ENCODE measurements at places on chromosomes 12 and 14.

GRCh38 chr12:123059500-123059899 lies 79.0 kb downstream of the ARL6IP4 start:
- H3K36me3 ChIP-seq = no peaks in the 10 kb centered on the region
- no peak overlapping the region for H3K4me3 ChIP-seq
- H3K27me3 ChIP-seq = no peaks in the 10 kb centered on the region
- H3K27ac ChIP-seq = no peak overlapping the region
- DNase-seq = no peak

DNA sequence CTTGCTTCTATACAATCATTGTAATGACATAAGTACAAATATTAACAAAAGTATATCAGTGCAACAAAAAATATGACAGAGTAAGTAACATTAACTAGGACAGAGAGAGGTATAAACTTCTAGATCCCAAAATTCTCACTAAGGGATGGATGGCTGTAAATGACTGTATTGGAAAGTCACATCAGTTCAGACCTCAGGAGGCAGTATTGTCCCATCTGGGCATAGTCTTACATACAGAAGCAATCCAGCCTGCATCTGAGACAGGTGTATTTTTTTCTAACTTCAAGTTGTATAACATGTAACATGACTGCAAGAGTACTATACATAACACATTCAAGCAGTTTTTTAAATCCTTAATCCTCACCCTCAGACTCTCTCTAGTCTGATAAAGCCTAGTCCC lies 99.0 kb downstream of the GARIN6 start:
- no peaks in the 10 kb centered on the region for H3K36me3 ChIP-seq
- H3K4me3 ChIP-seq = no peak overlapping the region
- DNase-seq = no peak

GRCh38 chr14:89586258-89587135 lies 169.5 kb upstream of the FOXN3 start:
- no peaks in the 10 kb centered on the region for H3K36me3 ChIP-seq
- peaks cover 13% of the 10 kb centered on the region for H3K4me1 ChIP-seq
- DNase-seq = no peak
- no peak overlapping the region for H3K4me3 ChIP-seq
- H3K27ac ChIP-seq = no peak overlapping the region

- H3K4me3 ChIP-seq = no peak overlapping the region
- no peaks in the 10 kb centered on the region for H3K36me3 ChIP-seq
- H3K4me1 ChIP-seq = no peaks in the 10 kb centered on the region
Measured at GRCh38 chr12:80807640-80808288, 91.1 kb downstream of the MYF5 start.

GRCh38 chr14:88910386-88910785 lies 85.9 kb downstream of the TTC8 start:
- H3K36me3 ChIP-seq = no peaks in the 10 kb centered on the region
- H3K27me3 ChIP-seq = no peaks in the 10 kb centered on the region
- no peaks in the 10 kb centered on the region for H3K4me1 ChIP-seq
- no peak overlapping the region for H3K4me3 ChIP-seq
- H3K27ac ChIP-seq = no peak overlapping the region

DNA sequence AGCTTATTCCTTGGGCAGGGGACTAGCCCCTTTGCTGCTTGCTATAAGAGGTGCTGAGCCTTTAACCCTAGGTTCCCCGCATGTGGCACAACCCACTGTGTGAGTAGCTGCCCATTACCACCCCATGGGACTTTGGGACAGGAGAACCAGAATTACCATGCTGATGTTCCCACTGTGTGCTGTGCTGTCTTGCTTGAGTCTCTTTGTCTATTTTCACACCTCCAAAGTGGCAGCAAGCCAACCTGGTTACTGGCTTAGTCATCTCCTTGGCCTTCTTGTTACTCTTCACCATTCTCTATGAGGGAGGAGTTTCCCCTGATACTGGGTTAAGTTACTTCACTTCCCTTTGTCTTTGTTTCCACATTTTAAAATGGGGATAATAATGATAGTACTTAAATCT lies 73.4 kb upstream of the ETV6 start:
- no peaks in the 10 kb centered on the region for H3K27me3 ChIP-seq
- no peaks in the 10 kb centered on the region for H3K36me3 ChIP-seq
- no peak overlapping the region for H3K27ac ChIP-seq
- peaks cover 14% of the 10 kb centered on the region for H3K4me1 ChIP-seq

DNA sequence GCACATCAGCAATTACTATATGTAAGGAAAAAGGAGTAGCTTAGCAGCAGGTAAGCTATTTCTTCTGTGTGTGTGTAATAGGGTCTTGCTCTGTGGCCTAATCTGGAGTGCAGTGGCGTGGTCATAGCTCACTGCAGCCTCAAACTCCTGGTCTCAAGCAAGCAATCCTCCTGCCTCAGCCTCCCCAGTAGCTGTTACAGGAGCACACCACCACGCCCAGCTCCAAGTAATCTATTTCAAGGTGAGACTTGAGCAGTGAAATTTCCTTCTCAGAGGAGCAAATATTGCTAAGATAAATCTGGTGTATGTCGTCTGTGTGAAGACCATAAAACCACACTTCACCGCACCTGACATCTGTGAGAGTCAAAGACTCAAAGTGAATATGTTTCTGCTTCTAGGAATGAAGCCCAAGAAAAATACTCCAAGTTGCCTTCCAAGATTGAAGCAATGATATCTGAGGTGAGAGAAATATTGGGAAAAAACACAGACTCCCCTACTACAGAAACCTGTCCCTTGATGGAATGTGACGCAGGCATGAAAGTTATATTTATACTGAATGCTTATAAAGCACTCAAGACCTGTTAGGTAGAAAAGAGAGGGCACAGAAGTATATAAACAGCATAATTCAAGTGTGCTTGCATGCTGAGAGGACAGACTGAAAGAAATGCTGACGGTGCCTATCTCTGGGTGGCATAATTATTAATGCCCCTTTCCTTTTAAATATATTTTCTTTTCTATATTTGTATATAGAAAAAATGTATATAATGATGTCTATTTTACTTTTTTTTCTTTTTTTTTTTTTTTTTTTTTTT lies 2.5 kb upstream of the SELPLG start:
- H3K36me3 ChIP-seq = no peaks in the 10 kb centered on the region
- no peaks in the 10 kb centered on the region for H3K27me3 ChIP-seq
- no peak for DNase-seq
- peaks cover 70% of the 10 kb centered on the region for H3K4me1 ChIP-seq
- H3K27ac ChIP-seq = peak overlapping the region; percentile 85

GRCh38 chr14:72237722-72238666 lies 305.8 kb downstream of the RGS6 start:
- no peaks in the 10 kb centered on the region for H3K27me3 ChIP-seq
- H3K4me1 ChIP-seq = no peaks in the 10 kb centered on the region
- no peaks in the 10 kb centered on the region for H3K36me3 ChIP-seq
- no peak overlapping the region for H3K27ac ChIP-seq
- H3K4me3 ChIP-seq = no peak overlapping the region

GRCh38 chr14:90732139-90732538 lies 84.1 kb downstream of the TTC7B start:
- H3K27ac ChIP-seq = peak overlapping the region; percentile 32
- H3K4me1 ChIP-seq = no peaks in the 10 kb centered on the region
- no peaks in the 10 kb centered on the region for H3K36me3 ChIP-seq
- DNase-seq = no peak
- H3K4me3 ChIP-seq = no peak overlapping the region
- no peaks in the 10 kb centered on the region for H3K27me3 ChIP-seq

- H3K4me3 ChIP-seq = no peak overlapping the region
- H3K27me3 ChIP-seq = no peaks in the 10 kb centered on the region
- DNase-seq = no peak
- H3K4me1 ChIP-seq = no peaks in the 10 kb centered on the region
- H3K27ac ChIP-seq = no peak overlapping the region
- no peaks in the 10 kb centered on the region for H3K36me3 ChIP-seq
Measured at GRCh38 chr14:58961045-58961731, 227.3 kb upstream of the DAAM1 start.

DNA sequence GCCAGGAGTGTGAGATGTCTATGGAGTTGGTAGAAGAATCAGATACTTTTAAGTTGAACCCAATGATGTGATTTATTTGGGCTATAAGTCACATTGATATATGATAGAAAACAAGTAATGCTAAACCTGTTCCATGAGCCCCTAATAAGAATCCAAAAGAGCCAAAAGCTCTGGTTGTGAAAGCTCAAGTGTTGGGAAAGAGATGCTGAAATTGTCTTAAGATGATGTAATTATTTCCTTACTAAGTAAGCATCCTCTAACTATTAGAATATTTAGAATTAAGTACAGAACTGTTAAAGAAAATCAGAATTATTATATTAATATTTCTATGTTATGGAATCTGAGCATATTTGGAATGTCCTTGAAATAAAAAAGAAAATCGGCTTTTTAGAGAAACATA lies 17.6 kb upstream of the SLC2A13 start:
- DNase-seq = no peak
- H3K27ac ChIP-seq = no peak overlapping the region
- H3K36me3 ChIP-seq = no peaks in the 10 kb centered on the region

GRCh38 chr14:39310051-39310450 lies 76.3 kb downstream of the MIA2 start:
- no peaks in the 10 kb centered on the region for H3K4me1 ChIP-seq
- no peak overlapping the region for H3K27ac ChIP-seq
- DNase-seq = no peak
- H3K27me3 ChIP-seq = no peaks in the 10 kb centered on the region

GRCh38 chr12:121430833-121431415 lies 31.0 kb downstream of the RNF34 start:
- H3K36me3 ChIP-seq = peaks cover 98% of the 10 kb centered on the region
- no peaks in the 10 kb centered on the region for H3K4me1 ChIP-seq
- no peak overlapping the region for H3K4me3 ChIP-seq

- H3K27me3 ChIP-seq = no peaks in the 10 kb centered on the region
- H3K36me3 ChIP-seq = no peaks in the 10 kb centered on the region
- no peak overlapping the region for H3K27ac ChIP-seq
Measured at GRCh38 chr14:56895154-56895553, 84.9 kb upstream of the OTX2 start.

DNA sequence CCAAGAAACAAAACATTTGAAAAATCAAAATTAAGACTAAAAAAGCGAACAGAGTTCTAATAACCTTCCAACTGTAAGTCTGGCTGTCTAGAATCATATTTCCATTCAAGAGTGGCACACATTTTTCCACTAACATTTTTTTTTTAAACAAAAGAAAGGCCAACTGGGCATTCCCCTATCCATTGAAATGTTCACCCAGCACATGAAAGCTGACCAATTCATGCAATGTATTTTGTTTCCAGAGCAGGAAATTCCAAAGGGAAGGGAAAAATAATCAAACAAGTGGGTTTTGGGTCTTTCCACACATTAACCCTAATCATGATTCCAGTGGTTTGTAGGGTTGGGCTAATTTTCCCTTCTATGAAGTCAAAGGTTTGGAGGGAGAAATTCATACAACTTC lies 206.5 kb downstream of the CALM1 start:
- H3K27ac ChIP-seq = no peak overlapping the region
- H3K4me3 ChIP-seq = no peak overlapping the region
- no peak for DNase-seq
- H3K27me3 ChIP-seq = no peaks in the 10 kb centered on the region
- H3K4me1 ChIP-seq = peaks cover 28% of the 10 kb centered on the region

DNA sequence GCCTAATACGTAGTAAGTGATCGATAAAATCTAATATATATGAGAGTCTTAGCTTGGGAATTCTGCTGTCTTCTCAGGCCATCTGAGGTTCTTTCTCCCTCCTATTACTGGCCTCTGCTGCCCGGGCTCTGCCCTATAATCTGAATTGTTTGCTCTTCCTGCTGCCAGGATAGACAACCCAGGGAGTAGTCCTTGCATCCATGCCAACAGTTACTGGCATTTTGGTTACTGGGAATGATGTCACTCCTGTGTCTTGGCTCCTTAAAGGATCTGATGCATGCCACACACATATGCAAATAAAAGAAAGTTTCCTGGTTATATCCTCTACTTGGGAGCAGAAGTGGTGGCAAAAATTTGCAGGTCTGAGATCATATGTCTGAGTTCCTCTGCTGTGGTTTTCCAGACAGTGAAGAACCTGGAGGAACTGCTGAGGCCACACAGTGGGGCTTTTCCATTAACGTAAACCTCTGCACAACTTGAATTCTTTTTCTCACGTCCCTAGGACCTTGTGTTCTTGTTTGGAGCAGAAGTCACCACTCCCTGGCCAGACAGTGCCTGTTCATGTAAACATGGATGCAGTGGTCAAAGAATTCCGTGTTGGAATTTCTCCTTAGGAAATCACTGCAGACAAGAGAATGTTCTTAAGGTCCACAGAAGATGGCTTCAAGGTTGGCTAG lies 320.6 kb upstream of the TBX3 start:
- no peaks in the 10 kb centered on the region for H3K36me3 ChIP-seq
- H3K4me1 ChIP-seq = peaks cover 12% of the 10 kb centered on the region
- no peak overlapping the region for H3K4me3 ChIP-seq
- peak overlapping the region; percentile 34 for H3K27ac ChIP-seq
- no peaks in the 10 kb centered on the region for H3K27me3 ChIP-seq

- H3K4me1 ChIP-seq = peaks cover 35% of the 10 kb centered on the region
- no peak overlapping the region for H3K4me3 ChIP-seq
- DNase-seq = no peak
- no peaks in the 10 kb centered on the region for H3K27me3 ChIP-seq
Measured at GRCh38 chr14:51242545-51243490, 2.8 kb downstream of the TMX1 start.

DNA sequence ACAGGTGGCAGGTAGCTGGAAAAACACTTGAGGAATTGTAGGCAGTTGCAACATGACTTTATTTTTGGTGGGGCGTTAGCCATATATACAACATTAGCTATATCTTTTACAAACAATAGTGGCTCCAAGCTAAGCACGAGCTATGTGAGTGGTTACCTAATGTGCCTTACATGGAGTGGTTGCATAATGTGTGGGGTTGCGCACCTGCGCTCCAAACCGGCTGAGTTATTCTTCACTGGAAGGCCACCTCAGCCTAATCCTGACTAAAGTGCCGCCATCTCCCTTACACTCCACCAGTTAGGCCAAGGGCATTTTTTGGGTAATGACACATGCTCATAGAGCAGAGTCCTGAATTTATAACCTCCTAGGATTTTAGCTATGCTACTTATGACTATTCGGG lies 31.8 kb upstream of the G2E3 start:
- no peaks in the 10 kb centered on the region for H3K4me1 ChIP-seq
- no peaks in the 10 kb centered on the region for H3K27me3 ChIP-seq
- H3K4me3 ChIP-seq = no peak overlapping the region
- no peaks in the 10 kb centered on the region for H3K36me3 ChIP-seq
- no peak for DNase-seq

- peaks cover 18% of the 10 kb centered on the region for H3K4me1 ChIP-seq
- no peaks in the 10 kb centered on the region for H3K27me3 ChIP-seq
- no peak overlapping the region for H3K27ac ChIP-seq
- no peaks in the 10 kb centered on the region for H3K36me3 ChIP-seq
- no peak overlapping the region for H3K4me3 ChIP-seq
- no peak for DNase-seq
Measured at GRCh38 chr12:121989276-121990113, 32.2 kb upstream of the BCL7A start.

DNA sequence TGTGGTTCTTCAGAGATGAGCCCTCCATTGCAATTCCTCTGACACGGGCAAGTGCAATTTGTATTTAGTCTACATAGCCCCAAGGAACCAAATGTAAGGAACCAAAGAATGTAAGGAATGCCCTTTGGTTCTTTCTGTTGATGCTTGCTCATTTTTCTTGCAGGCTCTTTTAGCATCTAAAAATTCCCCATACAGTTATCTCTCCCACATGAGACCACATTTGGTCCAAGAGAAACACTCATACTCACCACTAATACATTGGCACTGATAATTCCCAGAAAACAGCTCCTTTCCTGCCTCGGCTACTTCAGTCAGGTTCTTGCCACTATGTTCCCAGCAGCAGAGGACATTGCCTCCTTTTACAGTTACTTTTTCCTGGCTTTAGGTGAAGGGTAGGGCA lies 332.6 kb downstream of the AEBP2 start:
- H3K27me3 ChIP-seq = no peaks in the 10 kb centered on the region
- H3K4me1 ChIP-seq = no peaks in the 10 kb centered on the region
- no peak for DNase-seq
- no peak overlapping the region for H3K4me3 ChIP-seq
